ENCODE measurements at places on chromosomes 13 and 19.

DNA sequence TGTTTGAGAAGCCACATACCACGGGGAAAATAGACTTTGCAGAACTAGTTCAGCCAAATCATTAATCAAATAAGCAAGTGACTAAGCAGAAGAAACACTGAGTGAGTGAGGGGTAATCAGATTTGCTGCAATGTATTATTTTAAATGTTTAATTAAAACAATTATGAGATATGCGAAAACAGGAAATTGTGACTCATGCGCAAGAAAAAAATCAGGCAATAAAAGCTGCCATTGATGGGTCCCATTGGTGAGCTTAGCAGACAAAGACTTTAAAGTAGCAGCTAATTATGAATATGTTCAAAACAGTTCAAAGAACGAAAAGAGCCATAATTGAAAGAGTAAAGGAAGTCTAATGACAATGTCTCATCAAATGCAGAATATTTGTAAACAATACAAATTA lies 644.1 kb downstream of the GPC5 start:
- no peak for DNase-seq

GRCh38 chr13:100976993-100977392 lies 302.4 kb upstream of the TMTC4 start:
- no peak for DNase-seq

DNA sequence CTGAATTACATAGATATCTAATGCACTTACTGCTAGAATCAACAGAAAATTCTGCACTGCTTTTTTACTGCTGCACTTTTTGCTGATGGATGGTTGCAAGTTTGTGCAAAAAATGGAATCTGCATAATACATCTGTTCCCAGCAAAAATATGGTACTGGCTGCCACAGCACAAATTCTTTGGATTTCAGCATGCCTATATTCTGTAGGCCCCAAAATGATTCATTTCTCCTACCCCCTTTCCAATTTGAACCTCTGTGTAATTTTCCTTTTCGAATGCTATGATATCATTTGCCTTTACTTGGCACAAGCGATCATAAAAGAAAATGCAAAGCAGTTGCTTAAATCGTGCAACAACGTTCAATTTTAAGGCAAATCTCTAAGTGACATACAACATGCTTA lies 524.2 kb upstream of the NBEA start:
- no peak for DNase-seq

GRCh38 chr13:45847554-45848224 lies 3.9 kb downstream of the SIAH3 start:
- peak; percentile 8 for DNase-seq

DNA sequence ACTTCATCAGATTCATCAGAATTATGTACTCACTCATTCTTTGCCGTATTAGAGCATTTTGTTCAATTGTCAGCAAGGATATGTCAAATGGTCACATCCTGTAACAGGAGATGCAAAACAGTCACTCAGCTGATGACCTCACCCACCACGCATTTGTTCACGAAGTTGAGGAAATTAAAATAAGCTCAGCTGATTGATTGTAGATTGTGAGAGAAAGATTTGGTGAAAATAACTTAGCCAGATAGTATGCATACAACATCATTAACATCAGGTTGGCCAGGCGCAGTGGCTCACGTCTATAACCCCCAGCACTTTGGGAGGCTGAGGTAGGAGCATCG lies 22.6 kb upstream of the CDC16 start:
- no peak for DNase-seq

DNA sequence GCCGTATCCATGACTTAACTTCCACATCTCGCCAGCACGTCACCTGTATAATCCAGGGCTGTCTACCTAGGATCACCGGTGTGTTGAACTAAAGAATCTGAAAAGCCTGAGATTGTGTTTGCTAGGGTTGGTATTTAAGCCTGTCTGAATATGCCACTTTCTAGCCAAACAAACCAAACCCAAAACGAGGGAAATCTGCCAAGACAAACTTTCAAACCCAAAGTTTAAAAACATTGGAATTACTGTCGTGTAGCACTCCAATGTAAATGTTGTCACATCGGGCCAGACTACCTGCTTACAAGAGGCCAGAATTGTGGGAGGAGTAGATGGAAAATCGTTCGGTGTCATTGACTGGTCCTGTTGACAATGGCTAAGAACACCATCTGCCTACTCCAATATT lies 747.8 kb downstream of the EFNB2 start:
- no peak for DNase-seq

- DNase-seq = no peak
Observed at GRCh38 chr19:40571005-40571318, 5.7 kb upstream of the SHKBP1 start.

- DNase-seq = no peak
Observed at GRCh38 chr19:32165750-32166149, 179.7 kb upstream of the ZNF507 start.

DNA sequence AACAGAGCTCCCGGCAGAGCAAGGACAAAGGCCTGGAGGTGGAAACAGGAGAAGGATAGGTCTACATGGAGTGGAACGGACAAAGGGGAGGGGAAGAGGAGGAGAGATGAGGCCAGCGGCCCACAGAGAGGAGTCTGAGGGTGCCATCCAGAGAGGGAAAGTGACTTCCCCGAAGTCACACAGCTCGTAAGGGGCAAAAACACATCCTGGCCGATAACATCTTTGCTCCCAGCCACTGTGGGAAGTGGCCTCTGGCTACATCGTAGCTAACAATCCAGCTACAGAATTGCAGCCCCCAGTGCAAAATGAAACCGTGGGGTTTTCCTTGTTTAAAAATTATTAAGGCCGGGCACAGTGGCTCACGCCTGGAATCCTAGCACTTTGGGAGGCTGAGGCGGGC lies 11.5 kb downstream of the PTPRS start:
- no peak for DNase-seq
